GM13976 (cell line): ENCODE measurements at places on chromosomes 6 and 20.
A peak's percentile ranks its signal among the peaks of the same experiment; 100 is the strongest.

GRCh38 chr20:58927490-58928061, 53.5 kb upstream of the NELFCD start:
- no peak for DNase-seq

GRCh38 chr6:100457311-100457990, 7.3 kb downstream of the SIM1 start:
- peak; percentile 25 for DNase-seq

DNA sequence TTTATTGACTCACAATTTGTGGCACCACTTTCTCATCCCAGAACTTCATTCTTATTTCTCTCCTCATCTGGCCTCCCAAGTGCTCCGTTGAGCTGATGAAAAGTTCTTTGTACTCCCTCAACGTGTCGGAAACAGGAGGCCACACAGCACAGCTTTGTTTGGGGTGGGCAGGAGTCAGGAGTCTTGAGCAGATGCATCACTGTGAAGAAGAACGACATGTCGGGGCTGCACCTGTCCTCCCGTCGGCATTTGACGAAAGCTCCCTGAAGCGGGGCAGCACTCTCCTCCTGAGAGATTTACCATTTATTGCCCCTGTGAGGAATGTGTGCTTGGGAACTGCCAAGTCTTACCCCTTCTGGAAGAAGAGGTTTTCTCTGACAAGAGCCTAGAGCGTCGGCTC, 28.1 kb downstream of the TAF8 start:
- DNase-seq: no peak

DNA sequence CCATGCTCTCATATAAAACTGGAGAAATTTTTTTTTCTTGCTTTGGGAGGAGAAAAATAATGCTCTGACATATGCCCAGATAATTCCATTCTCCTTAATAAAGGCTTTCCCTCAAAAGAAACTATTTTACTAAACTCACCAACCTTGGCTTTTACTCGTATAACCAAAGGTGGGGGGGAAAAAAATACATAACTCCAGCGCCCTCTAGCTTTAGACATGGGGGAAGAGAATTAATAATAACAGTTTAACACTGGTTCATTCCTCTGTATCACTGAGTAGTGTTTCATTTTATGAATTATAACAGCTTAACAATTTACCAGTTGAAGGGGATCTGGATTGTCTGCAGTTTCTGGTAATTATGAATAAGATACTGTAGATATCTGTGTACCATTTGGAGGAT, 1226.1 kb downstream of the GRIK2 start:
- no peak for DNase-seq

DNA sequence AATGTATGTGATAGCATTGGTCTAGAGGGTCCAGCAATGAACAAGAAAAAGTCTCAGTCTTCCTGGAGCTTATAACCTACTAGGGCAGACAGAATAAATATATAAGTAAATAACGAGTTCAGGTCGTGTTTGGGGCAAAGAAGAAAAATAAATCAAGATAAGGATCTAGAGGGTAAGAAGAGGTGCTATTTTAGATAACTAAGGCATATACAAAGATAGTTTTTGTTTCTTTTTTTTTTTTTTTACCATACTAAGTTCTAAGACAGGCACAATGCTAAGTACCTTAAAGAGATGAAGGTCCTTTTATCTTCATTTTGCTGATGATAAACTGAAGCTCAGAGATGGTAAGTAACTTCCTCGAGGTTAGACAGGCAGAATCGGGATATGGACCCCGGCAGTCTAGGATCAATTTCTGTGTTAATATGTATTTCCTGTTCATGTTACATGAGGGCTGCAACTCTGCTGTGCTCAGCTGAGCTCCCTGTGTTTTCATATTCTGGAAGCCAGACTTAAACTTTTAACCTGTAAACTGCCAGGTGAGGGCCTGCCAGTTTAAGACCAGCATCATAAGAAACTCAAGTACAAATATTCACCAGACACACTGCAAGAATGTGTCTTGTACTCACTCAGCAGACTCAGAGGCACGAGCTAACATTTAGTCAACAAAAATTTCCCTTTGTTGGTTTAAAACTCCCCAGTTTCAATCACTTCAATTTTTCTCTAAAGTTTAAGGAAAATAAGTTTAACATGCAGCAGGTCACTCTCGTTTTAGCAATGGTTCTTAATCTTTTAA, 23.3 kb downstream of the SESN1 start:
- DNase-seq: no peak

DNA sequence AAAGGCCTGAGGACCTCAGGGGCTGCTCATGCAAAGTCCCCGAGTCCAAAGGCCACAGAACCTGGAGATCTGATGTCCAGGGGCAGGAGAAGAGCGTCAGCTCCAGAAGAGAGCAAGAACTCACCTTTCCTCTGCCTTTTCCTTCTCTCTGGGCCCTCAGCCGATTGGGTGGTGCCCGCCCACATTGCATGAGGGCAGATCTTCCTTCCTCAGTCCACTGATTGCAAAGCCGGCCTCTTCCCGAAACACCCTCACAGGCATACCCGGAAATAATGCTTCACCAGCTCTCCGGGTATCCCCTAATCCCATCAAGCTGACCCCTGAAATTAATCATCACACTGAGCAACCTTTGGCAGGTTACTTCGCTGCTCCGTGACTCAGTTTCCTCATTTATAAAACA, 33.4 kb downstream of the SPDEF start:
- no peak for DNase-seq

- DNase-seq: no peak
Measured at GRCh38 chr20:38844963-38845362, 39.5 kb downstream of the PPP1R16B start.

GRCh38 chr6:9627916-9628315, 787.0 kb downstream of the TFAP2A start:
- no peak for DNase-seq

DNA sequence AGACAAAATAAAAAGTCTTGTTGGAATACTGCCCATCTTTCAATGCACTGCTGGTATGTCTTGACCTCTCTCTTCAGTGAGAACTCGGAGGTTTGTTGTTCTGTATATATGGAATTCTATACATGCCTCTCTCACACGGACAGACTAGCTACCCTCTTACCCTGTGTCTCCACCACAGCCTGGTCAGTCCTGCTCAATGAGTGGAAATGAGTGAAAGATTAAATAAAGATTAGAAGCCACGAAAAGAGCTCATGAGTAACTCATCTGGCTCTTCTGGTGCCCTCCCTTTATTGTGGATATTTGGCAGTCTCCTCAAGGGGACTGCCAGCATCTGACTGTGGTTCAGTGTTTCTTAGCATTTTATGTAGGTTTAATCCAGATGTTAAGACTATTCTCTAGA, 262.8 kb upstream of the MAP3K7 start:
- DNase-seq: no peak

DNA sequence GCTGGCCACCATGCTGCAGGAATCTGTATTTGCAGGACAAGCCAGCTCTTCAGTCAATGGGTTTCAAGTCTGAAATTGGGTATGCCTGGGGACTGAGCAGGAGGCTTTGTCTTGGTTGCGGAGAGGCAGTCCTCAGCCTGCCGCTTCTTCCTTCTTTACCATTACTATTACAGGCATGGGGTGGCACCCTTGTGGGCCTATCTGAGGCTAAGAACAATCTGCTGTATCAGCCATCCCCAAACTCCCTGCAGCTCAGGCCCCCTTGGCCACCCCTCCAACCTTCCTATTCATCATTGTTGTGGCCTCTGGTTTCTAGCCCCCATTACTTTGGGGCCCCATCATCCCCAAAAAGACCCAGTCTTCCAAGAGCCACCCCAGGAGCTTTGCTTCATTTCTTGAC, 289.2 kb upstream of the FOXQ1 start:
- DNase-seq: no peak

- DNase-seq: peak; percentile 51
Measured at GRCh38 chr6:42378125-42378524, 73.6 kb downstream of the TRERF1 start.

DNA sequence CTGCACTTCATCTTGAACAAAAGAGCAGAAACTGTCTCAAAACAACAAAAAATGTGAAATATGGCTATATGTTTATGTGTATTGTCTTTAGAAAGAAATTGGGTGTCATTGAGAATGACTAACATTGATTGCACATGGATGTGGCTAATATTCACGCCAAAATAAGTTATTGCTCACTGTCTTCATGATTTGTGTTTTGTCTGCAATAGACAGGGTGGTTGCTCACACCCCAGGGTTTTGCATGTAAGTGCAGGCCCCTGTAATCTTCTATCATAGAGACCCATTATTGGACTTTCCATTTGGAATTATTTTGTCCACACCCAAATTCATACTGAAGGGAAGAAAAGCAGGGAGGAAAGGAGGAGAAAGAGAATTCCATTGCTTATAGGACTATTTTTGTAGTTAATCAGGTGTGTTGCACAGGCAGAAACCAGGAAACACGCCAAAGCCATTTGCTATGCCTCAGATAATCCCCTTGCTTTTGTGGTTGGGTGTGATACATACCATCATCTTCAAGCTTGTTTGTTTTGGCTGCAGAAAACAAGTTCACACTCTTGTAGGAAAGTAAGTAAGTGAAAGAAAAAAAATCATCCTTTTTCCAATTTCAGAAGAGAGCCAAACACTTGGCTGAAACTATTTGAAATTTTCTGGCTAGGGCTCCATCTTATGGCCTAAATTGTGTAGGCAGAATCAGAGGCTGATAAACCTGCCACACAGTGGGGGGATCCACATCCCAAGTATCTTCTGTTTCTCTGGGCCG, 214.1 kb downstream of the COL12A1 start:
- DNase-seq: no peak

- DNase-seq: no peak
Measured at GRCh38 chr20:9794831-9795230, 44.0 kb downstream of the PAK5 start.

DNA sequence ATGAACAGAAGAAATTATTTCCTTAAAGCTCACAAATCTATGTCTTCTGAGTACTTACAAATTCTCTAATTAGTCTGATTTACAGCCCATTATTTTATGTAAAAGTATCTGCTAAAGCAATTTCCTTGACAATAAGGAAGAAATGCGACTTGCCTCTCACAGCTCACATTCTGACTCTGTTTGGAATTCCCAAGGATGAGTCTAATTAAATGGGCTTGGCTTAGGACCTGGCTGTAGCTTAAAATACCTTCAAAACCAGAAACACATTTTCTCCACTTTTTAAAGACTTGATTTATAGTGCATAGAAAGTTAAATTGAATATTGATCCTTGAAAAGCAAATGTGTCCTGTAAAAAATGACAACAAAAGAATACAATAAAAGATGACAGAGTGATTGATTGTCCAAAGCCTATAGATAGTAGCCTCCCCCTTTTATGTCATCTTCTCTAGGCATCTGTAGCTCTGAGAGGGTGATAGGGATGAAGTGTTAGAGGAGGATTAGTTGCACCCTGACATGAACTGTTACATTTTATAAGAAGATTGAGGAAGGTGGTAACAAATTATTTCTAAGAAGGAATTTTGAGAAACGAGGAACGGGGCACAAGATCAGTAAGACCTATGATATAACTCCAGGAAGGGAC, 118.9 kb downstream of the MACROD2 start:
- DNase-seq: no peak
